ENCODE measurements at places on chromosomes 12 and 14. TPM values are rescaled to one million over a fixed set of nuclear protein-coding genes. Genes with fewer than 3 reads are reported as not detected.

ARHGEF25 gene
- total RNA-seq = 17.3 TPM

ASB2 gene
- 105 TPM for total RNA-seq

TNS2 gene
- 122 TPM for total RNA-seq

LRP1 gene
- total RNA-seq = 188 TPM

PSMA6 gene
- total RNA-seq = 131 TPM

Measured in left cardiac atrium (tissue), 4 donors.